Parietal lobe (tissue), 2 donors: ENCODE measurements at places on chromosomes 3 and 15. TPM values are rescaled to one million over a fixed set of nuclear protein-coding genes. Genes with fewer than 3 reads are reported as not detected.

MAPKAPK3 gene
- total RNA-seq: 5.3 TPM

CHL1 gene
- 1,059 TPM for total RNA-seq

CTXN2 gene
- total RNA-seq: 0.63 TPM

TMEM202 gene
- not detected for total RNA-seq

DCP1A gene
- total RNA-seq: 23.8 TPM

RPL39L gene
- 13.5 TPM for total RNA-seq

PCSK6 gene
- total RNA-seq: 16.3 TPM

PLA2G4B gene
- total RNA-seq: 14.4 TPM

CSPG5 gene
- total RNA-seq: 102 TPM

EIF1B gene
- 48.8 TPM for total RNA-seq

C3orf49 gene
- total RNA-seq: not detected

C3orf20 gene
- total RNA-seq: 0.31 TPM

CCRL2 gene
- 1.9 TPM for total RNA-seq
